Activated naive CD4-positive, alpha-beta T cell treated with Interleukin-2 at 50 U/mL for 16 hours (primary cell): ENCODE measurements at places on chromosomes 16 and 17.

GRCh38 chr17:81635973-81636504 lies 873 bp downstream of the NPLOC4 start:
- no peak for DNase-seq

GRCh38 chr17:10323812-10324610 lies 48.8 kb downstream of the MYH13 start:
- DNase-seq: no peak

DNA sequence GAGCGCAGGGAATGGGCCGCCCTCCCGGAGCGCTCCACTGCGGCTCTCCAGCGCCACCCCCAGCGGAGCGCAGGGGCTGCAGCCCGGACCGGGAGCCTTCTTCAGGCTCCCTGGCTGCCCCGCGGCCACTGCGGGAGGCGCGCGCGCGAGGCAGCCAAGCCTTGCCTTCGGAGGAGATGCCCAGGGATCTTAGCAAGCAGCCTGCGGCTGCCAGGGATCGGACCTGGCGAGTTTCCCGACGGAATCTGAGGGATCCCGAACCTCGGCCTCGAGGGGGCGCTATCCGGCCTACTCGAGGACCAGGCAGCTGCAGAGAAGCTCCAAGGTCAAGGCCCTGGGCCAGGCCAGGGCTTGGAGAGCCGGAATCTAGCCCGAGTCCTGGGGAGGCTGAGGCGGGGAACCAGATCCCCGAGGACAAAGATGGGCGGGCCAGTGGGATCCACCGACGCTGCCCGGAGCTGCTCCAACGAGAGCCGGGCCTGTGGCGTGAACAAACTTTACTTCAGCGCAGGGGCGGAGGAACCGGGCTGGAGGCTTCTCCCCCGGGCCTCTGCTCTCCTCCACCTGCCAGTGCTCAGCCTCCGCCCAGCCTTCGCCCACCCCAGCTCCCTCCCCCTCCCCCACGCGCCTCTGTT lies at the start of gene IRX6:
Gene IRX6 (plus strand): TSS at position 567 of the 635 bp plus-strand sequence. CDS start 889 bp downstream, outside the sequence.
- DNase-seq: no peak

DNA sequence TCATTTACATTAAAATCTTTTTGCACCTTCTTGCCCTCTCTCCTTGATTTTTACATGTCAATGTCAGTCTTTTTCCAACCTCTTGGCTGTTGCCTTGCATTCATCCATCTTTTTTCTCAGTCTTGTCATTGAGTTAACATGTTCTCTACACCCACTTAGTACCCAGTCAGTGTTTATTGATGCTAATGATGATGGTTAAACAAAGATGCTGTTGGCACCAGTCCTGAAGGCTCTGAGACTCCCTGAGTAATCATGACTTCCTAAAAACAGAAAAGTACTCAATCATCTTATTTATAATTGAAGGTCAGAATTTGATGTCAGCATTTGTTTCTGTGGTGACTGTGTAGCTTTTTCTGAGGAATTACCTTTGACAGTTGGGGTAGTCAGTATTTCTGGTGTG lies 104.5 kb downstream of the NLK start:
- no peak for DNase-seq
